ENCODE measurements at places on chromosomes 5 and 9.

DNA sequence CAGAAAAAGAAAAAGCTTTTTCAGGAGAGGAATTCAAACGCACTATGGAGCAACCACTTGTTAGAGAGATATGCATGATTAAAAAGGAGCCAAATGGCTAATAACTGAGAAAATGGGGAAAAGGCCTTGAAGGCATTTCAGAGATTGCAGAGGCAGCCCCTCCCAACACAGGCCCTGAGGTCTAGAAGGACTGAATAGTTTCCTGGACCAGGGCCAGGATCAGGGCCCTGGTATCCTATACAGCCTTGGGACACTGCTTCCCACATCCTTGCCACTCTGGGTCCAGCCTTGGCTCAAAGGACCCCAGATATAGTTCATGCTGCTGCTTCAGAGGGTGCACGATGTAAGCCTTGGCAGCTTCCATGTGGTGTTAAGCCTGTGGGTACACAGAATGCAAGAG is 20.7 kb upstream of the FEM1C start:
- DNase-seq = no peak

GRCh38 chr5:2556375-2556966 is 195.0 kb downstream of the IRX2 start:
- no peak for DNase-seq

GRCh38 chr5:528629-529511 is 4.6 kb upstream of the SLC9A3 start:
- no peak for DNase-seq

GRCh38 chr5:146706321-146706972 is 172.1 kb downstream of the PPP2R2B start:
- no peak for DNase-seq

DNA sequence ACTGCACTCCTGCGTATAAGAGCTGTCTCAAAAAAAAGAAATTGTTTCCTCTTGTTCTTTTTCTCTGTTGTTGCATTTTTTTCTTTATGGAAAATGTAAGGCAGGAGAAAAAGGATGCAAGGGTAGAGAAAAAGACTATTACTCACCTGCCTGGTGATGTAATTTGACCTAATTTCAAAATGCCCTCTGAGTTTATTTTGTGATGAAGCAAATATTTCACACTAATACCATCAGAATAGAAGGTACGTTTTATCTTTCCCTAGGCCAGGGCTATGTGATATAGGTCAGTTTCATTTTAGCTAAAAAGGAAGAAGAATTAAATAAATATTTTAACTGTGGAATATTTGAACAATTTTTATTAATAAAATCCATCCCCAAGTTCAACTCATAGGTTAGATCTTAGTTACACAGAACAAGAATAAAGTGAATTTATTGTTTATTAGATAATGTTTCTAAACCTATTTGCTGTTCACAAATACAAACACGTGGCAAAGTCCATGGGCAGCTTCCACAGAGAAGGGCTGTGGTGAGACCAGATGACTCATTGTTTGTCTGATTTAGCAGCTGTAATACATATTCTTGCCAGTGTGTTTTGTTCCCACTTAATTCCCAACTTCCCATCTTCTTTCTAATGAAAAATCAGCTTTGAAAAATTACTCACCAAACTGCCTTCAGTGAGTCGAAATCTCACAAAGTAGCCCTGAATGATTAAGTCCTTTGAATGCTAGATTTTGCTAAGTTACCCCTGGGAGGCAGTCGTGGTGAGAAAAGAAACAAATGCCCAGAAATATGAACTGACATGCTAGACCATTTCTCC is 52.8 kb upstream of the CCDC112 start:
- no peak for DNase-seq

- no peak for DNase-seq
Observed at GRCh38 chr5:137837491-137838394, 29.9 kb upstream of the MYOT start.

- DNase-seq = no peak
Observed at GRCh38 chr5:176794509-176794908, 15.8 kb upstream of the UNC5A start.

DNA sequence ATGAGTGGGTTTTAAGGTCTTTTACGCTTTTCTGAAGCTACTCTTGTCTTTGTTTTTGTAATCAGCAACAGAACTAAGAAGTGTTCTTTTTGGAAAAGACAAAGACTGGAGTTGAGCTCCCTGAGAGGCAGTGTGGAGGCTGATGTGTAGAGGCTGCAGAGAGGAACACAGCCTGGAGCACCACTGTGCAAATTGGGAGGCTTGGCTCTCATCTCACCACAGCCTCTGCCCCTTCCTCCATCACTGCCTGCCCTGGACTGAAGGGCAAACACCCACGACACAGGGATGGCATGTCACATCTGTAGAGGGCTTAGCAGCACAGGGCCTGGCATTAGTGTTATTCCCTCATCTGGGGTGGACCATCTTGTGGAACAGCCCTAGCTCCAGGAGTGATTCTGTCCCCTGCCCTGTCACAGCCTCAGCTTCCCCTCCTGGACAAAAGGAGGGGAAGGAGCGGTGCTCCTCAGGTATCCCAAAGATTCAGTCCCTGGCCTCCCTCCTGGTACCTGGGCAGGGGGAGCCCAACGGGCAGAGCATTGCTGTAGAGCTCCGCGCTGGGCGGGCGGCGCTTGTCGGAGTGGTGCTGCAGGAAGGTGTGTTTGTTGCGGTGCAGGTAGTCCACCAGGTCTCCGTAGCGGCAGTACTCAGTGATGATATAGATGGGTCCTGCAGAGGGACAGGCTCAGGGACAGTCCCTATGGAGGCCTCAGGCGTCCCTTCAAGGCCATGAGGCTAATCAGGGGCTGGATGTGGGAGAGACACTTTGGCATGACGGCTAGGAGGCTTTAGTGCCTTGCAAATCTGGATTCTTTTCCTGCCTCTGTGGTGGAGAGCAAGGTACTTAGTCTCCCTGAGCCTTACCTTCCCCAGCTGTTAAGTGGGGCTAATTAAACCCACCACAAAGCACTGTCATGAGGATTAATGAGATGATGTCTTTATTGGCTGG is 32.8 kb downstream of the PDGFRB start:
- DNase-seq = no peak

- DNase-seq = no peak
Observed at GRCh38 chr9:124975131-124975530, 34.2 kb upstream of the GOLGA1 start.

- peak; percentile 18 for DNase-seq
Observed at GRCh38 chr5:96807075-96807654, 580 bp downstream of the ERAP1 start.

DNA sequence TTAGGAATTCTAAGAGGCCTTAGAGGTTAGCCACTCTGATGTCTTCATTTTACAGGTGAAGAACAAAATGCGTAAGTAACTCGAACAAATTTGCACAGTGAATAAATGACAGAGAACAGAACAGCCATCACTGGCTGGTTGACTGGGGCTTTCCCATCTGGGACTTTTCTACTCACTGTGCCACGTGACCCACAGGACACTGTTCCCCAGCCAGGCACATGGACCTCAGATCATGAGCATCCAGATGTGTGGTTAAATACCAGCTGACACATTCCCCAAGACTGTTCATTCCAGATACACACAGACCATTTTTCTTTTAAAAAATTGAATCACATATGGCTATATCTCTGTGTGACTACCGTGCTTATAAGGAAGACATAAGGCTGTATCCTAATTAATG is 25.8 kb upstream of the MED10 start:
- DNase-seq = no peak

DNA sequence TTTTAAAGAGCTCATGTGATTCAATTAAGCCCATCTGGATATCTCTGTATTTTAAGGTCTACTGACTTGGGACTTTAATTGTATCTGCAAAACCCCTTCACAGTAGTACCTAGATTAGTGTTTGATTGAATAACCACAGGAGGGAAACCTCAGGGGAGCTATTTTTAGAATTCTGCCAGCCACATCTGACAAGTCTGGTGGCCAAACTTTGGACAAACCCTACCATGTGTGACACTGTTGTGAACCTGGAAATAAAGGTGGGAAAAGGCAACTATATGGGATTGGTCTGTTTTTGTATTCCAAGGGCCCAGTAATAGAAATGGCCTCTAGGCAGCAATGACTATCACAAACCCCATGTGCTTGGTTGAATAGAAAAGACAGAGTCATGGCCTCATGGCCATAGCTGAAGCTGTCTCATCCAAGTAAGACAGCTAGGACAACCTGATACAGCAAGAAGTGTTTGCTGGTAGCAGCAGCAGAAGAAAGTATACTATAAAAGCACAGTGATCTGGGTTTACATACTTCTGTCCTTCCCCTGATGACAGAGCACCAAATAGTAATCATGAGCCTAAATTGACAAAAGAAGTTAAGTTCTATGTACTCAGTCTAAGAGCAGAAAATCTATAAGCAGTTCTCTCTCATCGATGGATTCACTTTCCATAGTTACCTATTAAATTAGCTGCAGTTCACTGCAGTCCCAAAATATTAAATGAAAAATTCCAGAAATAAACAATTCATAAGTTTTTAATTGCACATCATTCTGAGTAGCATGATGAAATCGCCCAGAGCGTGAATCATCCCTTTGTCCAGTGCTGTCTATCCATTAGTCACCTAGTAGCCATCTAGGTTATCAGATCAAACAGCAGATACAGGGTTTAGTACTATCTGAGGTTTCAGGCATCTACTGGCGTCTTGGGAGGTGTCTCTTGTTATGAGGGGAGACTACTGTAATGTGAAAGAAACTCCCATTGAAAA is 189.8 kb downstream of the ARHGAP26 start:
- no peak for DNase-seq

DNA sequence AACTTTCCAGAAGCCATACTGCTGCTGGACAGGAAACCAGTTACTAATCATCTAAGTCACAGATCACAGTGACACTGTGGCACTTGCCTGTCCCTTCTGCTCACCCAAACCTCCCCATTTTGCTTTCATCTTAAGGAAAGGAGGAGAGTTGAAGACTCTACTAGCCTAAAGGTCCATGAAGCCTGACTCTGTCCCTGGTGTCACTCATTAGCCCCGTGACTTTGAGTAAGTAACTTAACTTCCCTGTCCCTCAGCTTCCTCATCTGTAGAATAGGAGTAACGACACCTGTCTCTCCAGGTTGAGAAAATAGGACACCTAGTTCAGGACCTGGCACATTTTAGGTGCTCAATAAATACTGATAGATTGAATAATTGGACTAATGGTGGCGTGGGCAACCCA is 536 bp upstream of the SLC6A7 start:
- no peak for DNase-seq

GRCh38 chr5:54655761-54656160 is 138.2 kb downstream of the SNX18 start:
- DNase-seq = no peak

DNA sequence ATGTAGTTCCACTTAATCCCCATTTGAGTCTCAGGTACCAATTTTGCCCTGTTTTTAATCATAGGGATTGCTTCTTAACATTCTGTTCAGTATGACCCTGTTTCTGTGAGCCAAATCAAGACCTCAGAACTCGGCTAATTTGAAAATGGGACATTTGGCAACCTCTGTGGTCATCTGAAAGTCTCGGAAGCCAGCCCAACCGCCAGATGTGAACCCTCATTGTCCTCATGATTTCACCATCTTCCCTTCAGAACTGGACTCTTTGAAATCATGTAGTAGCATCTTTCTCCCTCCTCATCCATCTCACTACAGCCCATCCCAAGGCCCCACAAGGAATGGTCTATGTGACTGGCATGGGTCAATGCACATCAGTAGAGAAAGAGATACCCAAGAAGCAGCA is 88.9 kb downstream of the S1PR3 start:
- no peak for DNase-seq

DNA sequence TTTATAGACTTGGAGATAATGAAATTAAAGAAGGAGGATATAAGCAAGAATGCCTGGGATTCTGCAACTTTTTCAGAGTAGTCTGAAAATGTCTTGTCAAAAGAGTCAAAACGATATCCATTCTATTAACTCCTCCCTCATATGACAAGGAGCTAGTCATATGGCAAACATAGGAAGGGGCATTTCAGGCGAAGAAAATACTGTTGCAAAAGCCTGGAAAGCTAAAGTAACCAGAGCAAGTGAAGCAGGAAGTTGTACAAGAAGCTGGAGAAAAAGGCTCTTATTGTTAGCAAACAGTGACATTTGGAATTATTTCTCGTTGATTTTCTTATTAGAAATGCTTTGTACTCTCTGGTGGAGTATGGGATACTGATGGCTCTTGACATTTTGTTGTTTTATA is 94.0 kb upstream of the PTPRD start:
- DNase-seq = no peak

DNA sequence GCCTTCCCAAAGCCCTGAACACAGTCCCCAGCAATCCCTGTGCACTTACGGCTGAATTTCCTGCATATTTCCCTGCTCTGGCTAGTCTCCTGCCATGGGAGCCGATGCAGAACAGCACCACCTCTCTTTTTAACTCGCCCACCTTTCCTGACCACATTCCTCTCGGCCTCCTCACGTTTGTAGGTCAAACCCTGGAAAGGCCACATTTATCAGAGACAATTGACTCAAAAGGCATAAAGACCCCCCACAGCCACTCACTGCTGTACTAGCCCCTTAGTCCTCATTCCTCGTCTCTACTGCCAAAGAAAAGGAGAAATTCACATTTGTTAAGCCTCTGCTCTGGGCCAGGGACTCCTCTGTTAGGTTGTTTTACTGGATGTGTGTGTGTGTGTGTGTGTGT is 43.6 kb downstream of the ENC1 start:
- no peak for DNase-seq

DNA sequence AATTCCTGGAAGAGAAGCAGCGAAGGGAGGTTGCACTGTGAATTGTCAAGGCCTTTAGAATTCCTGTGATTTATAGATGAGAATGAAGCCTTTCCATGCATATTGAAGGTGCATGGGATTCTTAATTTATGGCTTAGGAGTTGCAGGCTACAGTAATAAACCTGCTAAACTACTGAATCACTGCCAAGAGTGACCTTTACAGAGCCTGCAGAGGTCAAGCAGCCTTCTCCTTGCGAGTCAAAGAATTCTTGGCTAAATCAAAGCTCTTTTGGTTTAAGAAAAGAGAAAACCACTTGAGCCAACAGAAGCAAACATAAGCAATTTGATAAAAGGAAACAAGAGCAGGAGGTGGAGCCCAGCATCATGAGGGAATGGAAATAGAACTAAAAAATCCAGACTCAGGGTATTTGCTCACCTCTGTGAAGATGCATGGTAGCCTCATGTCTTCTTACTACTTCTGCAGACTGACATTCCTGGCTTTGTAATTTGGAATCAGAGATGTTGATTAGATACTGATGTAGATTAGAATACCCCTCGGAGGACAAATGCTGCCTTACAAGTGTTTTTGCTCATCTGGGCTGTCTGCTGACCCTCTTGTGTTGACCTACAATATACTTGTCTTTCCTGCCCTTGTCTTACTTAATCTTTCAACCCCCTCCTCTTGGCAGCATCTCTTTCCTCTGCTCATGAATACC is 90.3 kb upstream of the IFNK start:
- no peak for DNase-seq
